Mesothelial cell of epicardium (in vitro differentiated cells): ENCODE measurements at places on chromosomes 11 and 22.
A peak's percentile ranks its signal among the peaks of the same experiment; 100 is the strongest.

DNA sequence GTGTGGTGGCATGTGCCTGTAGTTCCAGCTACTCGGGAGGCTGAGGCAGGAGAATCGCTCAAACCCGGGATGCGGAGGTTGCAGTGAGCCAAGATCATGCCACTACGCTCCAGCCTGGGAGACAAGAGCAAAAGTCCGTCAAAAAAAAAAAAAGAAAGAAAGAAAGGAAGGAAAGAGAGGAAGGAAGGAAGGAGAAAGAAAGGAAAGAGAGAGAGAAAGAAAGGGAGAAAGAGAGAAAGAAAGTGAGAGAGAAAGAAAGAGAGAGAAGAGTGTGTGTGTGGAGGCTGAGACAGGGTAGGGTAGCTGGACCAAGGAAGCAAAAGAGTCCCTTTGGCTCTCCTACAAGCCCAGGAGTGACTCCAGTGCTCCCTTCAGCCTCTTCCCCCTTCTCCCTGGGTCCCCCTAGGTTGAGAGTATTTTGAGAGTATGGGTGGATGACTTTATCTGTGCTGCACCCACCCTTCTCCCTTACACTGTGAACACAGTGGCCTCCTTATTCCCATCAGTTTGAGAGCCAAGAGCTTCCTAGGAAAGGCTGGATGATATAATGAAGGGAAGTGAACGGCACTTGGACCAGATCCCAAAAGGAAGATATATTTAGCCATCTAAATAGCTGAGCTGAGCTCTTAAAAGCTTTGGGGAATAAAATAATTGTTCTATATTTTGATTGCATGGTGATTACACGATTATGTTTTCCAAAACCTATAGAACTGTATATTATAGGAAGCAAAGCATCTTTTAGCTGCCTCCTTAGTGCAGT is 9.5 kb upstream of the DENND5A start:
- no peak for DNase-seq
- peak overlapping the region; percentile 59 for H3K27ac ChIP-seq
- no peak overlapping the region for H3K4me3 ChIP-seq
- H3K27me3 ChIP-seq, result no peaks in the 10 kb centered on the region

GRCh38 chr22:33382436-33382835 is 324.3 kb upstream of the SYN3 start:
- peaks cover 15% of the 10 kb centered on the region for H3K36me3 ChIP-seq
- H3K27ac ChIP-seq, result peak overlapping the region; percentile 71
- no peak for DNase-seq
- no peak overlapping the region for H3K4me3 ChIP-seq
- H3K27me3 ChIP-seq, result no peaks in the 10 kb centered on the region
- peaks cover 19% of the 10 kb centered on the region for H3K4me1 ChIP-seq

GRCh38 chr11:58968251-58968711 is 29.0 kb downstream of the GLYATL1 start:
- H3K36me3 ChIP-seq, result no peaks in the 10 kb centered on the region
- H3K4me3 ChIP-seq, result no peak overlapping the region
- peaks cover 63% of the 10 kb centered on the region for H3K27me3 ChIP-seq
- H3K27ac ChIP-seq, result no peak overlapping the region

GRCh38 chr11:67261946-67262681 is 4.2 kb upstream of the GRK2 start:
- peaks cover 2% of the 10 kb centered on the region for H3K36me3 ChIP-seq
- no peak for DNase-seq
- H3K27ac ChIP-seq, result peak overlapping the region; percentile 77
- H3K4me1 ChIP-seq, result peaks cover 23% of the 10 kb centered on the region
- peak overlapping the region; percentile 70 for H3K4me3 ChIP-seq

GRCh38 chr11:131275580-131275979 is 94.8 kb upstream of the NTM start:
- no peaks in the 10 kb centered on the region for H3K4me1 ChIP-seq
- H3K36me3 ChIP-seq, result no peaks in the 10 kb centered on the region
- no peak overlapping the region for H3K27ac ChIP-seq
- H3K27me3 ChIP-seq, result peaks cover 4% of the 10 kb centered on the region
- DNase-seq, result no peak

- H3K4me3 ChIP-seq, result peak overlapping the region; percentile 81
- peak; percentile 89 for DNase-seq
- no peaks in the 10 kb centered on the region for H3K27me3 ChIP-seq
- peaks cover 9% of the 10 kb centered on the region for H3K4me1 ChIP-seq
- H3K36me3 ChIP-seq, result no peaks in the 10 kb centered on the region
Observed at GRCh38 chr22:29306835-29307595, 565 bp downstream of the GAS2L1 start.

DNA sequence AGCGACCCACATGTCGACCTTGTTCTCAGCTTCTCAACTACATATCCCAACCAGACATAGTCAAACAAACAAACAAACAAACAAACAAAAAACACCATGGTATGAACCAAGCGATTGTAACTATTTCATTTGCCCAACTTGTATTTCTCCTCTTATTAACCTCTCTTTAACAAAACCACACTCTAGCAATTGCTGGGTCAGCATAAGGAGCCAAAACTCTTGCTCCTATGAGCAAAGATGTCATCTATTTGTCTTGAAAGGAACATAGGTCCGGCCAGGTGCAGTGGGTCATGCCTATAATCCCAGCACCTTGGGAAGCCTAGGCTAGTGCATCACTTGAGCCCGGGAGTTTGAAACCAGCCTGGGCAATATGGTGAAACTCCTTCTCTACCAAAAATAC is 145.6 kb downstream of the WT1 start:
- no peak overlapping the region for H3K4me3 ChIP-seq
- H3K27ac ChIP-seq, result no peak overlapping the region
- H3K36me3 ChIP-seq, result no peaks in the 10 kb centered on the region

DNA sequence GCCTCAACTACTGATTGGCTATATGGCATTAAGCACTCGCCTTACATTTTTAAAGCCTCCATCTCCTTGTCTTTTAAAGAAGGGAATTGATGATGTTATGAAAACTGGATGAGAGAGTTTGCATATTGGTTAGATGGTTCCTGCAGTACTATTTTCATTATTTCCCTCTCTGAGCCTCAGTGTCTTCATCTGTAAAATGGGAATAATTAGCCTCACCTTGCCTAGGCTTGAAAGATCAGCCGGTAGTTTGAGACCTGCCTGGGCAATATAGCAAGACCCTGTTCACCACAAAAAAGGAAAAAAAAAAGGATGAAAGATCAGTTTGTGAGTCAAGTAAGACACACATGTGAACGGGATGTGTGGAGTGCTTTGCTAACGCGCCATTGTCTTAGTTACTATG is 35.0 kb upstream of the SLC35C1 start:
- H3K27me3 ChIP-seq, result peaks cover 35% of the 10 kb centered on the region
- no peak overlapping the region for H3K4me3 ChIP-seq
- DNase-seq, result no peak

DNA sequence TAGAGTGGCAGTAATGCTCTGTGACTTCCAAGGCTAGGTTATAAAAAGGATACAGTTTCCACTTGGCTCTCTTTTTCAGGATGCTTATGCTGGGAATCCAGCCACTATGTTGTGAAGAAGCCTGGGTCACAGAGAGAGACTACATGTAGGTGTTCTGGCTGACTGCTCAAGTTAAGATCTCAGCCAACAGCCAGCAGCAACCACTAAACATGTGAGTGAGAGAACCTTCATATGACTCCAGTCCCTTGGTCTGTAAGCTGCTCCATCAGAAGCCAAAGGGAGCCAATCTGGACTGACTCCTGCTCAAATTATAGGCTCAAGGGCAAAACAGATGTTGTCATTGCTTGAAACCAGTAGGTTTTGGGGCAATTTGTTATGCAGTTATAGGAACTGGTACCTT is 162.7 kb downstream of the MAML2 start:
- no peak overlapping the region for H3K4me3 ChIP-seq
- H3K27me3 ChIP-seq, result no peaks in the 10 kb centered on the region
- peaks cover 24% of the 10 kb centered on the region for H3K4me1 ChIP-seq
- no peak overlapping the region for H3K27ac ChIP-seq
- H3K36me3 ChIP-seq, result peaks cover 4% of the 10 kb centered on the region

DNA sequence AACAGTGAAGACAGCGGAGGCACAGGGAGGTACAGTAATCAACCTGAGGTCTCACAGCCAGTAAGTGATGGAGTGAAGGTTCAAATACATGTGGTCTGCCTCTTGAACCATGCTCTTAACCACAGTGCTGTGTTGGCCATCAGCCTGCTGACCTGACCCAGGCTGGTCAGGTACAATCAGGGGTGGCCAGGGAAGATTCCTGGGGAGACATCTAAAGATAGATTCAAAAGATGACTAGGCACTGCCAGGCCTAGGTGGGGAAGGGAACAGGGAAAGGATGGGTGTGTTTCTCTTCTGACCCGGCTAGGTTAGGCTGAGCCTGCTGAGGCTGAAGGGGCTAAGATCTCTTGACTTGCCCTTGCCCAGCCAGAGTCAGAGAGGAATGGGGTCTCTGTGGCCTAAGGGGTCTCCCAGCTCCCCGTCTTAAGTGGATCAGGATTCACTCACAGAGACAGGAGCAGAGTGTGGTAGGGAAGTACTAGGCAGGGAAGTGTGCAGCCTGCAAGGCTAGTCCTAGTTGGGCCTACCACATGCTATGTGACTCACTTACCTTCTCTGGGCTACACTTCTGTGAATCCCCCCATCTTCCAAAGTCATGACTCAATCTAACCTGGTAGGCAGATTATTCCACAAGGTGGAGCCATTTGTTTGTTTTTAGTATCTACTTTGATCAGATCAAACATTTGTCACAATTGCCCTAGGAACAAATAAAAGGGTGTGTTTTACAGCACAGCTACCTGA is 10.4 kb upstream of the SREBF2 start:
- no peak overlapping the region for H3K27ac ChIP-seq
- H3K27me3 ChIP-seq, result no peaks in the 10 kb centered on the region
- no peak for DNase-seq
- peaks cover 18% of the 10 kb centered on the region for H3K4me1 ChIP-seq
- no peak overlapping the region for H3K4me3 ChIP-seq

- peaks cover 43% of the 10 kb centered on the region for H3K4me1 ChIP-seq
- H3K27ac ChIP-seq, result no peak overlapping the region
- H3K4me3 ChIP-seq, result no peak overlapping the region
- no peak for DNase-seq
- H3K36me3 ChIP-seq, result peaks cover 13% of the 10 kb centered on the region
- H3K27me3 ChIP-seq, result no peaks in the 10 kb centered on the region
Observed at GRCh38 chr22:40187389-40187788, 9.7 kb downstream of the TNRC6B start.

DNA sequence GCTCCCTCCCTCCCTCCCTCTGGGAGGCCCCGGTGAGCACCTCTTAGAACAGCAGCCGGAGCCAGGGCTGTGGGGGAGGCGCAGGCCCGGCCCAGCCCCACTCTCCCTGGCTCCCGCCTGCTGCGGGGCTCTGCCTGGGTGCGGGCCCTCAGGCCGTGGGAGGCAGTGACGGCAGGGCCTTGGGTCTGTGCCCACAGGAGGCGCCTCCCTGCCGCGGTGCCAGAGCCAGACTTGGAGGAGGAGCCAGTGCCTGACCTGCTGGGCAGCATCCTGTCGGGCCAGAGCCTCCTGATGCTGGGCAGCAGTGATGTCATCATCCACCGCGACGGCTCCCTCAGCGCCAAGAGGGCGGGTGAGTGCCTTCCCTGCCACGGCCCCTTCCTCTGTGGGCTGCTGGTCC is 9.5 kb downstream of the IRF7 start:
- H3K27ac ChIP-seq, result peak overlapping the region; percentile 59
- H3K27me3 ChIP-seq, result no peaks in the 10 kb centered on the region
- no peak for DNase-seq
- peaks cover 5% of the 10 kb centered on the region for H3K4me1 ChIP-seq
- peaks cover 30% of the 10 kb centered on the region for H3K36me3 ChIP-seq
- H3K4me3 ChIP-seq, result no peak overlapping the region

DNA sequence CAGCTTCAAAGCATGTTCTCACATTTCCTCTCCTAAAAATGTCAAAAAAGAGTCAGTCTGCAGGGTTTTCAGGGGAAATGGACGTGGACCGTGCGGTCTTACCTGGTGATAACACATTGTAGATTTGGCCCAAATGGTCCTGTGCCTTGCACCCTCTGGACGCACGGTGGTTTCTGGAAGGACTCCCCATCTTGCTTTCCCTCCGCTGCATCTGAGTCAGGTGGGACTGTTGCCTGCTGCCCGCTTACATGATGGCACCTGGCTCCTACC is 1290.1 kb downstream of the TBC1D22A start:
- DNase-seq, result no peak
- no peak overlapping the region for H3K27ac ChIP-seq
- H3K4me3 ChIP-seq, result no peak overlapping the region
- H3K27me3 ChIP-seq, result peaks cover 6% of the 10 kb centered on the region
- H3K36me3 ChIP-seq, result no peaks in the 10 kb centered on the region

- H3K4me3 ChIP-seq, result no peak overlapping the region
- H3K27ac ChIP-seq, result no peak overlapping the region
- peaks cover 34% of the 10 kb centered on the region for H3K36me3 ChIP-seq
- H3K4me1 ChIP-seq, result no peaks in the 10 kb centered on the region
Observed at GRCh38 chr11:108170184-108170583, 48.8 kb downstream of the ACAT1 start.
